ENCODE measurements at places on chromosomes 12 and 14.

- H3K27me3 ChIP-seq: no peaks in the 10 kb centered on the region
- no peak overlapping the region for H3K4me3 ChIP-seq
- no peaks in the 10 kb centered on the region for H3K36me3 ChIP-seq
- H3K27ac ChIP-seq: no peak overlapping the region
These were observed 452 bp downstream of the INHBE start for GRCh38 chr12:57455374-57456144.

GRCh38 chr12:132812631-132813305, 15.9 kb downstream of the GOLGA3 start:
- H3K4me1 ChIP-seq: no peaks in the 10 kb centered on the region
- peak; percentile 32 for DNase-seq
- no peaks in the 10 kb centered on the region for H3K27me3 ChIP-seq
- H3K4me3 ChIP-seq: no peak overlapping the region

- H3K4me3 ChIP-seq: no peak overlapping the region
- no peak overlapping the region for H3K27ac ChIP-seq
These were observed 54.6 kb downstream of the ARF6 start for GRCh38 chr14:49947506-49947905.

- no peaks in the 10 kb centered on the region for H3K27me3 ChIP-seq
- H3K27ac ChIP-seq: no peak overlapping the region
- DNase-seq: no peak
- H3K4me1 ChIP-seq: no peaks in the 10 kb centered on the region
These were observed 140.3 kb downstream of the TMEM30B start for GRCh38 chr14:61140872-61141271.

DNA sequence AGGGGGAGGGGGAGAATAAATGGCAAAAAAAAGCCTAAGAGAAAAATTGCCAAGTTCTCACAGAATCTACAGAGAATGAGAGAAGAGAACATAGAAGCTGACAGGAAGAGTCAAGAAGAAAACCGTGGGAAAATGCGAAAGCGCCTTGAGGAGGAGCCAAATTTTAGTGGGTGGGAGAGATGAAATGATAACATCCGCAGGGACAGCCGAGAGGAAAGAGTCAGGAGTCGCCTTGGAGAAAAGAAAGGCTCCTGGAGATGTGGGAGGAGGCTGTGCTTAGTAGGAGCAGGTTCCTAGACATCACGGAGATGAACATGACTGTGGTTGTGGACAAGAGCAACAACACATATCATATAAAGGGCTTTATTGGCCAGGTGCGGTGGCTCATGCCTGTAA, 49.4 kb downstream of the PHLDA1 start:
- DNase-seq: no peak
- no peak overlapping the region for H3K27ac ChIP-seq
- H3K36me3 ChIP-seq: no peaks in the 10 kb centered on the region
- peaks cover 35% of the 10 kb centered on the region for H3K4me1 ChIP-seq
- H3K4me3 ChIP-seq: no peak overlapping the region

DNA sequence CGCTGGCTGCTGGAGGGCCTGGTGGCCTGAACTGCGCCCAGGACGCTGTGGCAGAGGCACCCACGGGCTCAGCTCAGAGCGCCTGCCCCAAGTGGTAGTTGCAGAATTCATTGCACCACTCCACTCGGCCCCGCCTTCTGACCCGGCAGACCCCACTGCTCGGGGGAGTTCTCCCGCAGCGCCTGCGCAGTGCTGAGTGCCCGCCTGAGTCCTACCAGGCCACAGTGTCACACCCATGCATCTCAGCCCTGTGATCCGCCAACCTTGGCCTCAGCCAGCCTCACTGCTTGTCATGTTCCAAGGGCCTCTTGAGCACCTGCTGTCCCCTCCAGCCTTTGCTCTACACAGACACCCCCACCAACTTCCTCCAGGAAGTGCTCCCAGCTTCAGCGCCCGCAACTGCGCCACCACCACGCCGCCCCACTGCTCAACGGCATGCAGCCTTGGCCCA, 12.2 kb downstream of the DEGS2 start:
- H3K36me3 ChIP-seq: peaks cover 18% of the 10 kb centered on the region
- H3K4me1 ChIP-seq: peaks cover 13% of the 10 kb centered on the region
- H3K27ac ChIP-seq: no peak overlapping the region
- no peaks in the 10 kb centered on the region for H3K27me3 ChIP-seq

DNA sequence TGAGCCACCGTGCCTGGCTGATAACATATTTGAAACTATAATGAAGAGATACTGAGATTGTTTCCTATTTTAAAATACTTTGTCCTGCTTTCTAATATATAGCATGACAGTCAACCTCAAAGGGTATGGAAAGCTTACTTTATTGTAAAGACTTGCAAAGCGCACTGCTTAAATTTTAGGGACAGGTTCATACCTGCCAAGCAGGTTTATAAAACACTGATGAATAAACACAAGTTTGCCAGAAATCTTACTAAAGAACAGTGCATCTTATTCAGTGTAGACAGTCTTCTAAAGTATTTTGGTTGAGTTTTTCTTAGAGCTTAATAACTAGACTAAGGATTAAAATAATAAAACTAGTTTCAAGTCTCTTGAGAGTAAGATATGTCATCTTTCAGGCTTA, 4.8 kb downstream of the C12orf71 start:
- H3K27me3 ChIP-seq: no peaks in the 10 kb centered on the region
- no peak for DNase-seq
- H3K4me3 ChIP-seq: no peak overlapping the region
- H3K4me1 ChIP-seq: no peaks in the 10 kb centered on the region
- no peak overlapping the region for H3K27ac ChIP-seq

DNA sequence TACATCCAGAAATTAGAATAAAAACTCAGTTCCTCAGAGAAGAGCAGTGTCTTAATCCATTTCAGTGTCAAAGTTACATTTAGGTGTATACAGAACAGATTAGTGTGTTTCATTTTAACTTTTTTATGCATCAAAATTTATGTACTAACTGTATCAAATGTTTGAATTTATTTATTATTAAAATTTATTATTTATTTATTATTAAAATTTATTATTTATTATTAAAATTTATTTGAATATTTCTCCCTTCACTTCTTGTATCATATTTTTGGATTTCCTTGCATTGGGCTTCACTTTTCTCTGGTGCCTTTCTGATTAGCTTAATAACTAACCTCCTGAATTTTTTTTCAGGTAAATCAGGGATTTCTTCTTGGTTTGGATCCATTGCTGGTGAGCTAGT, 2.3 kb upstream of the TAS2R14 start:
- no peak for DNase-seq
- no peaks in the 10 kb centered on the region for H3K4me1 ChIP-seq
- H3K27ac ChIP-seq: no peak overlapping the region

DNA sequence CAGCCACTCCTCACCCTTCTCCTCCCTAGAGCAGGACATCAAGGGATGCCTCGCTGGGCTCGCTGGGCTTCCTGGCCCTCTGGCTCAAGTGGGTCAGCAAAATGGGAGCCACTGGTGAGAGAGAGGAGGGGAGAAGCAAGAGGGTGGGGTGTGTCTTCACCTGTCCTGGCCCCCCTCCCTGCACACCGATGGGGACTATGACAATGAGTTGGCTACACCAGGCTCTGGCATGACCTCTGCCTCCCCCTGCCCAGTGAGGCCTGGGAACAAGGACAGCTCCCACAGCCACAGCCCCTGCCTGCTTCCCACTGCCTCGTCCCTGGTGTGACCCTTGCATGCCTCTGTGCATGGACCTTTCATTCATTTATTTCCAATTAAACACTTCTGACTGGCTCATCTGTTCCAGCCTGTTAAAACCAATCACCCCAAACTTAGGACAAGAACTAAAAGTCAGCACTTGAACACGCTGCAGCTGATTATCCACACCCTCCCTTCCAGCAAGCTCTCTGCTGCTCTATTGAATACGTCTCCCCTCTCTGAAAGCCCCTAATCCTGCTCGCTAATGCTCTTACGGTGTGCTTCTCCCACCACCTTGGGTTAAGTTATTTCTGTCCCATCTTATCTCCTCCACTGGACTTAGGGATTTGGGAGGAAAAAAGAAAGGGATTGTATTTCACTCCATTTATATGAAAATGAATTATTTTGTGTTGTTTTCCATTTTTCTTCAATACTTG, 5.8 kb upstream of the PPP2R5C start:
- H3K27ac ChIP-seq: no peak overlapping the region
- no peak overlapping the region for H3K4me3 ChIP-seq
- H3K27me3 ChIP-seq: peaks cover 27% of the 10 kb centered on the region
- H3K4me1 ChIP-seq: peaks cover 6% of the 10 kb centered on the region
- DNase-seq: no peak
- H3K36me3 ChIP-seq: no peaks in the 10 kb centered on the region

DNA sequence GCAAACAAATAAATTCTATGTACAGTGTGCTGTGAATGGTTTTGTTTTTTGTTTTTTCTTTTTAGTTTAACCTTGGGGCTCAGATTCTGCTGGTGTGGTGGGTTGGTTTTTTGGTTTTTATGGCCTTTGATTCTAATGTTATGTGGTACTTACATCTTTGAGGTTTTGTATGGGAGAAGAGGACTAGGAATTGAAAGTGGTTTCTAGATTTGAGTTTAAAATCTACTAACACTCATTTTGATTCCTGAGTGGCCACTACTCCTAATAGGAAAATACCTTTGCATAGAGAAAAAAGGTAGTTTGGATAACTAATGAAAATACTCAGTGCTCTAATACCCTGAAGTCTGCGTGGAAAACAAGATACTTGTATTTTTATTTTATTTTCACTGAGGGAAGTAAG, 137.7 kb downstream of the MON2 start:
- DNase-seq: no peak
- H3K36me3 ChIP-seq: no peaks in the 10 kb centered on the region
- peaks cover 37% of the 10 kb centered on the region for H3K4me1 ChIP-seq
- peak overlapping the region; percentile 95 for H3K4me3 ChIP-seq

- H3K27me3 ChIP-seq: no peaks in the 10 kb centered on the region
- no peaks in the 10 kb centered on the region for H3K4me1 ChIP-seq
- DNase-seq: no peak
- H3K27ac ChIP-seq: no peak overlapping the region
- no peaks in the 10 kb centered on the region for H3K36me3 ChIP-seq
These were observed 333.2 kb upstream of the MDGA2 start for GRCh38 chr14:48008646-48009045.

GRCh38 chr12:115519359-115519758, 758.1 kb downstream of the MED13L start:
- no peaks in the 10 kb centered on the region for H3K36me3 ChIP-seq
- no peak for DNase-seq
- no peak overlapping the region for H3K27ac ChIP-seq
- H3K4me3 ChIP-seq: no peak overlapping the region

DNA sequence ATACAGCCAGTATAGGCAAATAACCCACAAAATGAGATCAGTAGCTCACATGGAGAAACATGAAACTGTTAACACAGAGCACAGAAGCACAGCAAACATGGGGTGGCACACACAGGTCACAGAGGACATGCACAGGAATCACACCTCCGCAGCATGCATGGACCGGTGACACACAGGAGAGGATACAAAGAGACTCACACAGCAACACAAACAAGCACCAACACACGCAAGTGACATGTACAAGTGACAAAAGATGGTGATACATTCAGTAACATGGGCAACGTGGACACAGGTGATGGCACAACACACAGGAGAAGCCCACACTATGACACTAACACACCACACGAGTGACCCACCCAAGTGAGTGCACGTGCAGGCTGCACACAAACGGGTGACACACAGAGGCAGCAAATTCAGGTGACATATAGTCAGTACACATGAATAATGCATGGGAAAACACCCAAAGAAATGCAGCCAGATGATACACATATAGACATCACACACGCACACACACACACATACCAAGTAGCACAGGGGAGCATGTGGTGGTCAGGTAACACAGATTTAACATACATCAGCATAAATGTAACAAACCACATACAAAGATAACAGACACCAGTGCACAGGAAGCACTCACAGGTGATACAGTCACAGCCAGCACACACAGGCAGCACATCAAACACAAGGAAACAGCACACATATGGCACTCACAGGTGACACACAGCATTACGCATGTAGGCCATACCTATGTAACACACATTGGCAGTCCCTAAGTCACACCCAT, 216.0 kb upstream of the SFSWAP start:
- H3K27ac ChIP-seq: no peak overlapping the region
- no peaks in the 10 kb centered on the region for H3K4me1 ChIP-seq

GRCh38 chr14:93330609-93331000, 2.2 kb downstream of the BTBD7 start:
- DNase-seq: no peak
- H3K27ac ChIP-seq: no peak overlapping the region
- H3K4me1 ChIP-seq: peaks cover 32% of the 10 kb centered on the region
- H3K36me3 ChIP-seq: no peaks in the 10 kb centered on the region
- H3K4me3 ChIP-seq: peak overlapping the region; percentile 54

GRCh38 chr14:103563226-103563620, 463 bp downstream of the COA8 start:
- peak overlapping the region; percentile 82 for H3K4me3 ChIP-seq
- peaks cover 48% of the 10 kb centered on the region for H3K4me1 ChIP-seq
- no peaks in the 10 kb centered on the region for H3K27me3 ChIP-seq
- DNase-seq: no peak

- no peaks in the 10 kb centered on the region for H3K27me3 ChIP-seq
- DNase-seq: no peak
- H3K27ac ChIP-seq: no peak overlapping the region
- H3K4me1 ChIP-seq: no peaks in the 10 kb centered on the region
These were observed 16.3 kb downstream of the ATP5MC2 start for GRCh38 chr12:53659571-53659981.

Data from CD4-positive, CD25-positive, alpha-beta regulatory T cell (primary cell).